Neural progenitor cell (in vitro differentiated cells): ENCODE measurements at places on chromosomes 2 and 18. TPM values are rescaled to one million over a fixed set of nuclear protein-coding genes. Genes with fewer than 3 reads are reported as not detected.
A peak's percentile ranks its signal among the peaks of the same experiment; 100 is the strongest.

COBLL1 gene
- total RNA-seq, result 1.0 and 4.3 TPM in 2 replicates

DNA sequence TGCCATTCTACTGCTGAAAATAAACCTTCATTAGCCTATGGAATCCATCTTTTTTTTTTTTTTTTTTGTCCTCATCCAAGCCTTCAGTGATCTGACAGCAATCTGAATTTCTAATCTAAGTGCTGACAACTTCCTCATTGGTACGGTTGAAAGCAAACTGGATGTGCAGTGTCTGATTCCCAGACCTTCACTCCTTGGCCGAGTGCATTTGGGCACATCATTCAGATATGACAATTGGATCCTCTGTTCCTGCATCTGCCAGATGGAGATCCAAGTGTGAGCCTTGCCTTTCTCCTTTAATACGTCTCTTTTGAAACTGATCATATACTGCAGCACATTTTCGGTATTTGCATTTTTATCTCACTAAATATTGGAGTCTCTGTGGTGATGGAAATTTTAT is 713.1 kb downstream of the DCDC2C start:
- DNase-seq, result no peak

DNA sequence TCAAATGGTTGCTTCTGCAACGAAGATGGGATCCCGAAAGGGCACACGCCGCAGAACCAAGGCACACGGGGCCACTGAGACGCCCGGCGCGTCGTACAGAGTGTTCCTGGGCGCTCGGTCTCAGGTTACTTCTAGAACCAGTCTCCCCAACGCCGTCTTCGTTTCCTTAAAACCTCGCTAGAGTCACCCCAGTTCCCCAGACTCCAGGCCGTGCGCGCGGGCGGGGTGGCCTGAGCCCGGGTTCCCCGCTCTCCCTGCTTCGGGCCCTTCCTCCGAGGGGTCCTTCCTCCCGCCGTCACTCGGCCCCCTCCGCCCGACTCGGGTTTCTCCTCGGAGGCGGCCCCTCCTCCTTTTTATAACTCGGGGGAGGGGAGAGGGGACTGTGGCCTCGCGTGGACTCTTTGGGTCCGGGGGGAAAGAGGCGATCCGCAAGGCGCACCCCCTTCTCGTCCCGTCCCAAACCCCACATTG is 774 bp upstream of the FZD7 start:
- peak; percentile 87 for DNase-seq

OBSL1 gene
- 31.0 and 111 TPM in 2 replicates for total RNA-seq

DNA sequence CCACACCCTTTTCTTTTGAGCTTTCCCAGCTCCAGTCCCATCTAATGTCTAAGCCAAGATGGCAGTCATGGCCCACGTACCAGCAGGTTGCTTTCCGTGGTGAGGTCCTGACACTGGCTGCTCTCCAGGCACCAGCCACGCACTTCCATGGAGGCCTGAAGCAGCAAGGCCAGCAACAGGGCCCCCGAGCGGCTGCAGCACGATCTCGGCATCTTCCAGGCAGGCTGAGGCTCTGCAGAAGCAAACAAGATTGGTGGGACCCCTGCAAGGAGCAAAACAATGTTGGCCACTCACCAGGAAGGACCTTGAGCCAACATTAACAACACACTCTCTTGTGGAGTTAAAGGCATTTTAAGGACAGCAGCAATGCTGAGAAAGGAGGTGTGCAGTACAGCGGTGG is 3.8 kb downstream of the POMC start:
- DNase-seq, result no peak

DNA sequence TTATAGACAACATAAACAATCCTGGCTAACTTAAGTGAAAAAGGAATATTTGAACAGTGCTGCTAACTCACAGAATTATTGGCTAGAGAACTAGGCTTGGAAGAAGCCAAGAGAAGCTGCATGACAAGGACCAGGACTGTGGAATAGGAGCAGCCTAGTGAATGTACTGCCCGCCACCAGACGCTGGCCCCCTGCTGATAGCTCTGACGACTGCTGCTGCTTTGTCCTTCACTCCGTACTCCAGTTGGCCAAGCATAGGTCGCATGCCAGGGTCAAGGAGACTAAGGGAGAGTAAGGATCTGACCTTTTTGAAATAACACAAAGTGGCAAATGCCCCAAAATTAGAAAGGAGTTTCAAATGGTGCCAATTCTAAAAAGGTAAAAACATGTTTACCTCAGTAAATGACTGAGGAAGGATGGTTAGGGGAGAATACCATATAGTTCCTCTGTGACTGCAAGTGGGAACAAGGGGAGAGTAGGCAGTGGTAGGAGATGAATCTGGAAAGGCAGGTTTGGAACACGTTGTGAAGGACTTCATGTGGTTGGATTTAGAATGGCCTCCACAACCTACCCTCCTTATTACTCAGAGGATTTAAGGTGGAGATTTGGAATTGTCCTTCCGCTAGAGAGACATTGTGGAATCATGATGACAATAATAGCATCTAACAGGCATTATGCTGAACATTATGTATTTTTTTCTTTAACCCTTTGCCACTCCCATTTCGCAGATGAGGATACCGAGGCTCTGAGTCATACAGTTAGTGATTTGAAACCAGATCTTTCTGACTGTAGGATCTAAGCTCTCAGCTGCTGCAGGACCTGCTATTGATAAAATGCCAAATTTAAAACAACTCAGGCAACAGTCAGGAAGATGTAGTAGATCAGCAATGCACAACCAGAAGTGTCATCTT is 19.5 kb downstream of the STRADB start:
- peak; percentile 62 for DNase-seq

- no peak for DNase-seq
Observed at GRCh38 chr2:128421861-128422311, 103.2 kb upstream of the HS6ST1 start.

DNA sequence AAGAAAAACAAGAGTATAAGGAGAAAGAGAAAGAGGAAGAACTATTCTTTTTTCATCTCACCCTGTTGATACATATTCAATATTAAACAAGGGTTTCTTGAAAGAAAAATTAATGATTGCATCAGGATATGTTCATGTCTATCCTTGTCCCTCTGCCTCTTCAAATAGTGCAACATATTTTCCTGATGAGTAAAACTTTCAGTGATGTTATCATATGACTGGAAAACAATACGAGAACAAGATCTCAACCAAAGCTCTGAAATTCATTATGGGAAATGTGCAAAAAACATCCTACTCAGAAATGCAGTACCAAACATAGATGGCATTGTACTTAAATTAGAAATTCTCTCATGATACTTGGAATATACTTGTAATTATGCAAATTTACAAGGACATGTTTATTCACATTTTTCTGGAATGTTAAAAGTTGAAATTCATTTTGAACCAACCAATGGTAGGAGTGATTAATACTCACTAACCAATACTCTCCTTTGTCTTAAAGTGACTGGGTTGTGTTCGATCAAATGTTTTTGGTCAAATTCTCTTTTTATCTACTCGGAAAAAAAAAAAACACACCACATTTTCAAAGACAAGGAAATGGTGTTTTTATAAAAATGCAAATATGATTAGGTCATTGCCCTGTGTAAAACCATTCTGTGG is 148.9 kb upstream of the GULP1 start:
- no peak for DNase-seq

MGAT4A gene
- total RNA-seq, result 6.1 and 8.0 TPM in 2 replicates

CRACDL gene
- total RNA-seq, result 0.07 and 0.28 TPM in 2 replicates

OR6B2 gene
- not detected in 2 replicates for total RNA-seq

- peak; percentile 95 for DNase-seq
Observed at GRCh38 chr2:222752746-222753145, 81.3 kb downstream of the MOGAT1 start.
